ENCODE measurements at places on chromosomes 3 and 15.

GRCh38 chr15:101807345-101807945 is 4.1 kb downstream of the OR4F6 start:
- no peak for DNase-seq

DNA sequence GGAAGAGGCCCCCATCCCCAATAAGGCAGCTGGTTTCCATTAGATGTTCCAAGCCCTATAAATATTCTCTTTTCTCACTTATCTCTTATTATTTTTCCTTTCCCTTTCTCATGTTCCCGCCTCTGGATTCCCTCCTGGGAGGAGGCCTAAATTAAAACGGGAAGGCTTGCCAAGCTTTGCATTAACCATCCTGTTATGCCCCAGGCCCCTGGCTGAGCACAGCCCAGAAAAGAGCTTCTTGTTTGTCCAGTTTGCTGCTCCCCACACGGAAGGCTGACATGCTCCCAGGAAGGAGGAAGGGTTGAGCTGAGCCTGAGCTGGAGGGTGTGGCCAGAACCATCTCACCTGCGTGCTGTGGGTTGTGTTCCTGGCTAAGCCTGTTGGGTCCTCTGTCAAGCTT is 63.1 kb upstream of the BOC start:
- no peak for DNase-seq

DNA sequence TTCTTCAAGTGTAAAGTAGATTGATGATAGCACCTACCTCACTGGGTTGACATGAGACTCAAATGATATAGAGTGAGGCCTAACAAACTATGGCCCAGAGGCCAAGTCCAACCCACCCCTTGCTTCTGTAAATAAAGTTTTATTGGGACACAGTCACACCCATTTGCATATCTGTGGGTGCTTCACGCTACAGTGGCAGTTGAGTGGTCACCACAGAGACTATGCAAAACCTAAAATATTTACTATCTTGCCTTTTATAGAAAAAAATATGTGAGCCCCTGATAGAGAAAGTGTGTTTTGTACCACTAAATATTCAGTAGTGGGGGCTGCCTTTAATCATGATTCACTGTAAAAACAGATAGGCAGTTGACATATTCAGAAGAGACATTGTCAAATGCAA is 38.0 kb downstream of the ACAN start:
- DNase-seq: no peak

GRCh38 chr3:66602237-66602636 is 101.4 kb upstream of the LRIG1 start:
- DNase-seq: no peak

DNA sequence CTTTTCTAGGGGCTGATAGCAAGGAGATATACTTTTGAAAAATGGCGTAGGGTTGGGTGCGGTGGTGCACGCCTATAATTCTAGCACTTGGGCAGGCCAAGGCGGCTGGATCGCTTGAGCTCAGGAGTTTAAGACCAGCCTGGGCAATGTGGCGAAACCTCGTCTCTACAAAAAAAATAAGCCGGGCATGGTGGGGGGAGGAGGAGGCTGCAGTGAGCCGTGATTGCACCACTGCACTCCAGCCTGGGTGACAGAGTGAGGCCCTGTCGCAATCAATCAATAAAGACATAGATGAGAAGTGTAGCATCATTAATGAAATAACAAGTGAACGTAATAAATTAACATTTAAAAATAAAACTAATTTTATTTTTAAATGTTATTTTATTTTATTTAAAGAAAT is 134.6 kb downstream of the SLCO3A1 start:
- no peak for DNase-seq

- DNase-seq: no peak
These were observed 17.0 kb downstream of the MAGI1 start for GRCh38 chr3:66021731-66022131.

DNA sequence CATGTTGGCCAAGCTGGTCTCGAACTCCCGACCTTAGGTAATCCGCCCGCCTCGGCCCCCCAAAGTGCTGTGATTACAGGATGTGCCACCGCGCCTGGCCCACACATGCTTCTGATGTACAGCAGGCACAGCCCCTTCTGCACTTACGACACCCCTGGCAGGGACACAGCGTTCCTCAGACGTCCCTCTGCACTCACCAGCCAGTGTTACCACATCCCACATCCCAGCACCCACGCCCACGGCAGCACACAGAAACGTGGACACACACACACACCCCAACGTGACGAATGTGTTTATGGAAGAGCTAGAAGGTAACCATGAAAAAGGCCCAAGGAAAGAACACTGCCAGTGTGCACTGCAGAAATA is 576 bp upstream of the RPAP1 start:
- DNase-seq: no peak
